ENCODE measurements at places on chromosomes 11 and 22. TPM values are rescaled to one million over a fixed set of nuclear protein-coding genes. Genes with fewer than 3 reads are reported as not detected.
A peak's percentile ranks its signal among the peaks of the same experiment; 100 is the strongest.

DNA sequence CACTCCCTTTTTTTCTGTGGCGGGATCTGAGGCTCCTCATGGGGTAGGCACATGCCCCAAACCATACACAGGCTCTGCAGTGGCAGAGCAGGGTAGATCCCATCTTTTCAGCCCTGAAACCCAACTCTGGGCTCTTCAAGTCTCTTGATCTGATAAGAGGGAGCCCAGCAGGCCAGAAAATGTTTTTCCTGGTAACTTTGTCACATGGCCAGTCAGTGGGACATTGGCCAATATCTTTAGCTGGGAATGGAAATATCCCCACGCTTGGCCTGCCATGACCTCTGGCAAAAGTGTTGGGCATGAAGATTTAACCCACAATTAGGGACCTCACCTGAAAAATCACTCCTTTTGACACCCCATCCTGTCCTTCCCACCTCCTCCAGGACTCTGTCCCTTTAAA, 8.1 kb downstream of the INPP5J start:
- H3K36me3 ChIP-seq = no peaks in the 10 kb centered on the region
- no peak overlapping the region for H3K27ac ChIP-seq

The DGAT2 gene
- 0.69 TPM for total RNA-seq

DNA sequence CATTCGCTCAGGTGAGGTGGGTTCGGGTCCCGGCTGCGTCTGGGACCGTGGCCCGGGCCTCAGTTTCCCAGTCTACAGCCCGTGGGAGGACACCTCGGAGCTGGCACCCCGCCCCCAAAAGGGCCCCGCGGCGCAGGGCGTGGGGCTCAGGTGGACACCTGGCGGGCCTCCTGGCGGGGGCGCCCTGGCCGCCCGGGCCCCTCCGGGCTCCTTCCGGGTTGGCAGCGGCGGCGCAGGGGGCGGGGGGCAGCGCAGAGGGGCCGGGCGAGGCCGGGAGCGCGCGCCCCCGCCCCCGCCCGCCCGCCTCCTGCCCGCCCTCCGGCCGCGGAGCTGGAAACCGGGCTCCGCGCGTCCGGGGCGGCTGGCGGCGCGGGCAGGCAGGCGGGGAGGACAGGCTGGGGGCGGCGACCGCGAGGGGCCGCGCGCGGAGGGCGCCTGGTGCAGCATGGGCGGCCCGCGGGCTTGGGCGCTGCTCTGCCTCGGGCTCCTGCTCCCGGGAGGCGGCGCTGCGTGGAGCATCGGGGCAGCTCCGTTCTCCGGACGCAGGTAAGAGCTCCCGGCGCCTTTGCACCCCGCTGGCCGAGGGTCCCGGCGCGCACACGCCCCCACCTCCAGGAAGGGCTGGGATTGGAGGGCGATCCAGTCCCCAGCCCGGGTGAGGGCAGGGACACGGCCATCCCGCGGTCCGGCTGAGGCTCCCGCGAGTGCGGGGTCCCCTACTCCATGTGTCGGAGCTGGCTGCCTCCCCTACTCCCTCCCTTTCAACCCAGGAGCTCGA, at the start of gene EMID1:
TSS of gene EMID1 (plus strand) at position 303 of the 778 bp plus-strand sequence. CDS start at position 446, 143 bp downstream.
- H3K4me3 ChIP-seq = peak within 1 kb of the TSS; percentile 46
- H3K36me3 ChIP-seq = no peaks in the 10 kb centered on the region
- H3K27me3 ChIP-seq = no peaks in the 10 kb centered on the region
- no peak within 1 kb of the TSS for H3K27ac ChIP-seq
- H3K4me1 ChIP-seq = no peaks in the 10 kb centered on the region

GRCh38 chr11:44785856-44786607, 59.3 kb downstream of the TSPAN18 start:
- no peak overlapping the region for H3K4me3 ChIP-seq
- peaks cover 1% of the 10 kb centered on the region for H3K4me1 ChIP-seq
- no peak overlapping the region for H3K27ac ChIP-seq

DNA sequence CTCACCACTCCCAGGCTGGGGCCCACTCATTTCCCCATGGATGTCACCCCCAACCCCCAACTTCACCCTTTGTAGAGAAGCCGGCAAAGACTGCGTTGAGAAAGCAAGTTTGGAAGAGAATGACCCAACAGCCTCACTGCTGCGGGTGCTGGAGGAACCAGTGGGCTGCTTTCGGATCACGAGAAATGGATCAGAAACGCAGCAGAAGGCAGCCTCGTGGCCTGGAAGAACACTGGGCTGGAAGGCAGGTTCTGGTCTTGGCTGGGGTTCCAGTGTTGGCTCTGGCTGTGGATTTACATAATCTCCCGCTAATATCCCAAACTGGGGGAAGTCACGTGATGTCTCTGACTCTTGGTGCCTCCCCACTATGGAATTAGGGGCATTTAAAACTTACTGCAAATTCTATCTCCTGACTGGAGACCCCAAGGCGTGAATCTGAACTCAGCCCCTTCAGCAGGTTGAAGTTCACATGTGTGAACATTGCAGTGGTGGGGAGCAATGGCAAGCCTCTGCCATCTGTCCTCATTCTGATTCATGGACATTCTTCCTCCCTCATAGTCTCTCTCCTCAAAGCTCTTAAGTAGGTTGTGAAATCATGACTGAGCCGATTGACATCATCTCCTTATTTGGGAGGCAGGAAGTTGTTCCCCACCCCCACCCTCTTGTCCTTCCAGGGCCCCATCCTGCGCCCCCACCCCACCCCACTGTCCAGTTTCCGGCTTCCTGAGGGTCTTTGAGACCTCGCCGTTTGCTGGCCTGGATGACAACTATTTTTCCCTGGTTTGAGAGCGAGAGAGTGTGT, 37.0 kb upstream of the TIMP3 start:
- H3K36me3 ChIP-seq = no peaks in the 10 kb centered on the region
- H3K4me3 ChIP-seq = no peak overlapping the region
- H3K27me3 ChIP-seq = no peaks in the 10 kb centered on the region
- peaks cover 4% of the 10 kb centered on the region for H3K4me1 ChIP-seq

DNA sequence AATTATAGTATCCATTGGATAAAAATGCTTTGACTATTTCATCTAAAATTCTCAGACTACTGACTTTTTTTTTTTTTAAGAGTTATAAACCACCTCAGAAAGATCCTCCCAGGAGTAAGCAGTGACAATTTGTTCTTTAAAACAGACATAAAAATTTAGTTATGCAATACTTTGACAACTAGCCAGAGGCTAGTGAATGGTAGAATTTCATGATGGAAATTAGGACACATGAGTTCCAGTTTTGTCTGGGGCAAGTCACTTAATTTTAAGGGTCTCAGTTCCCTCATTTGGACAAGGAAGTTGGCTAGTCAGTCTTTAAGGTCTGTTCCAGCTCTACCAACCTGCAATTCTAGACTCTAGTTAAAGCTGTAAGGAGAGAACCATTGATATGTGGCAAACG, 2.9 kb downstream of the IL18 start:
- no peak for DNase-seq
- no peak overlapping the region for H3K27ac ChIP-seq
- no peaks in the 10 kb centered on the region for H3K36me3 ChIP-seq
- no peaks in the 10 kb centered on the region for H3K4me1 ChIP-seq
- no peaks in the 10 kb centered on the region for H3K27me3 ChIP-seq
- no peak overlapping the region for H3K4me3 ChIP-seq

- H3K27ac ChIP-seq = no peak overlapping the region
- no peak for DNase-seq
- peaks cover 3% of the 10 kb centered on the region for H3K4me1 ChIP-seq
- no peaks in the 10 kb centered on the region for H3K27me3 ChIP-seq
- H3K4me3 ChIP-seq = no peak overlapping the region
Measured at GRCh38 chr11:72925656-72926055, 111.4 kb downstream of the ATG16L2 start.

The CD3E gene
- total RNA-seq = 2.5 TPM

- H3K4me1 ChIP-seq = no peaks in the 10 kb centered on the region
- no peak overlapping the region for H3K4me3 ChIP-seq
- no peak for DNase-seq
- no peaks in the 10 kb centered on the region for H3K27me3 ChIP-seq
Measured at GRCh38 chr11:126720539-126721235, 279.9 kb downstream of the KIRREL3 start.

DNA sequence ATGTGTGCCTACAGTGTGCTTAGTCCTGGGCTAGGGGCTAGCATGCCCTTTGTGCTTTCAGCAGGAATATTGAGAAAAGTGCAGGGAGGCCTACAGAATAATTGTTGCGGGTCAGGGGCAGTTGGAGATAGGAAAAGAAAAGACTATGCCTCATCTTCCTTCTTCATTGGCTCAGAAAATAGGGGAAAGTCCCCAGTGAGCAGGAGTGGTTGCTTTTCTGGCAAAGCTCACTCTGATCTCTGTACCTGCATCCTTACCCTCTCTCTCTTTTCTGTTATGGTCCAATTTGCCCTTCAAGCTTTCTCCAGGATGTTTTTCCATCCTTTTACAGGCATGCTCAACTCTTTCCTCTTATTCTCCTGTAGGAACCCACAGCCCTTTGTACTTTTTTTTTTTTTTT, 29.5 kb upstream of the RRM1 start:
- no peak overlapping the region for H3K4me3 ChIP-seq
- no peaks in the 10 kb centered on the region for H3K27me3 ChIP-seq
- DNase-seq = no peak
- H3K27ac ChIP-seq = no peak overlapping the region

The LDHAL6A gene
- total RNA-seq = 0.32 TPM

DNA sequence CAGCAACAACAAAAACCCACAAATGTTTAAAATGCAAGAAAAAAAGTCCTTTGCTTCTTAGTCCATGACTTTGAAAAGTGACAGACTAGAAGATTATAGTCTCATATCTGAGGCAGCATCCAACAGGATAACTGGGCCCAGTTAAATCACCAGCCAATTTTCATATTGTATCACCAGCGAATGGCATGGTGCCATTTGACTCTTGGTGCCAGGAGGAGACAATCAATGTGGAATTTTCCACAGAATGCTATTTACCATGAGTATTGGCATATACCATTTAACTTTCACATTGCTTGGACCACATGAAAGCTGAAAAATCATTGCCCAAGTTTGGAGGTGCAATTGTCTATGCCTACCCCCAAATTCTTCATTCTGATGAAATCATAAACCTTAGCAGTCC, 255.5 kb downstream of the TENM4 start:
- H3K4me1 ChIP-seq = no peaks in the 10 kb centered on the region
- no peaks in the 10 kb centered on the region for H3K36me3 ChIP-seq
- no peak for DNase-seq
- H3K27me3 ChIP-seq = no peaks in the 10 kb centered on the region

The INSC gene
- total RNA-seq = not detected

The XKR3 gene
- not detected for total RNA-seq

GRCh38 chr11:35016916-35017315, 100.5 kb downstream of the PDHX start:
- H3K4me3 ChIP-seq = no peak overlapping the region
- H3K4me1 ChIP-seq = no peaks in the 10 kb centered on the region
- H3K27ac ChIP-seq = no peak overlapping the region
- no peak for DNase-seq
- no peaks in the 10 kb centered on the region for H3K27me3 ChIP-seq
- H3K36me3 ChIP-seq = no peaks in the 10 kb centered on the region

DNA sequence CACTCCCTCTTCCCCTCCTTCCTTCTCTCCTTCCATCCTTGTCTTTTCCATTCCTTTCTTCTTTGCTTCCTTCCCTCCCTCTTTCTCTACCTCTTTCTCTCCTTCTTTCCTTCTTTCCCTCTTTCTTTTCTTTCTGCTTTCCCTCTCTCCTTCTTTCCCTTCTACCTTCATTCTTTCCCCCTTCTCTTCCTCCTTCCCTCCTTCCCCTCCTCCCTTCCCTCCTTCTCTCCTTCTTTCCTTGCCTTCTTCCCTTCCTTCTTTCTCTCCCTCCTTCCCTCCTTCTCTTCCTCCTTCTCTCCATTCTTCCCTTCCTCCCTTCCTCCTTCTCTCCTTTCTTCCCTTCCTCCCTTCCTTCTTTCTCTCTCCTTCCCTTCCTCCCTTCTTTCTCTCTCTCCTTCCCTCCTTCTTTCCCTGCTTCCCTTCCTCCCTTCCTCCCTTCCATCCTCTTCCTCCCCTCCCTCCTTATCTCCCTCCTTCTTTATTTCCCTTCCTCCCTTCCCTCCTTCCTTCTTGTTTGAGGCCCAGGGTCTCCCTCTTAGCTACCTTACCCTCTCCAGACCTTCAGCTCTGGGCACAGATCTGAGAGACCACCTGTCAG, 77.0 kb downstream of the BUD13 start:
- no peaks in the 10 kb centered on the region for H3K4me1 ChIP-seq
- H3K4me3 ChIP-seq = no peak overlapping the region
- H3K27ac ChIP-seq = no peak overlapping the region
- H3K27me3 ChIP-seq = no peaks in the 10 kb centered on the region

The ART1 gene
- not detected for total RNA-seq

The PARVB gene
- total RNA-seq = 40.0 TPM

DNA sequence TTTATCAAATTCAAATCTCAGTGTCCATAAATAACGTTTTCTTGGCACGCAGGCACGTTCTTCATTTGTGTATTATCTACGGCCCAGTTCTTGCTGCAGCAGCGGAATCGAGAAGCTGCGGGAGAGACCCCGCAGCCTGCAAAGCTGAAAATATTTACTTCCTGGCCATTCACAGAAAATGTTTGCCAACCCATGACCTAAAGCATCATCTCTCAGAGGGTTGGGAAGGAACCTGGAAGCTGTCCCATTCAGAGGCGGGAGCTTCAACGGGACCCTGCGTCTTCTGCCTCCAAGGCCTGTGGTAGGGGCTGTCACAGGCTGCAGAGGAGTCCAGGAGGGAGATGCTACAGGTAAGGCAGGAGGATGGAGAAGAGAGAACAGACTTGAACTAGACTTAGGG, 319.2 kb downstream of the MN1 start:
- H3K4me3 ChIP-seq = no peak overlapping the region
- no peak for DNase-seq
- no peaks in the 10 kb centered on the region for H3K36me3 ChIP-seq
- no peaks in the 10 kb centered on the region for H3K27me3 ChIP-seq

Data from ovary (tissue), 10 donors.